ENCODE measurements at places on chromosomes 7 and 10.
A peak's percentile ranks its signal among the peaks of the same experiment; 100 is the strongest.

GRCh38 chr7:37408291-37409228 lies 40.1 kb downstream of the ELMO1 start:
- DNase-seq: peak; percentile 24

GRCh38 chr7:151014950-151015349 lies 9.3 kb downstream of the ATG9B start:
- DNase-seq: peak; percentile 28

- DNase-seq: no peak
These were observed 45.4 kb downstream of the CPVL start for GRCh38 chr7:29100924-29101323.

DNA sequence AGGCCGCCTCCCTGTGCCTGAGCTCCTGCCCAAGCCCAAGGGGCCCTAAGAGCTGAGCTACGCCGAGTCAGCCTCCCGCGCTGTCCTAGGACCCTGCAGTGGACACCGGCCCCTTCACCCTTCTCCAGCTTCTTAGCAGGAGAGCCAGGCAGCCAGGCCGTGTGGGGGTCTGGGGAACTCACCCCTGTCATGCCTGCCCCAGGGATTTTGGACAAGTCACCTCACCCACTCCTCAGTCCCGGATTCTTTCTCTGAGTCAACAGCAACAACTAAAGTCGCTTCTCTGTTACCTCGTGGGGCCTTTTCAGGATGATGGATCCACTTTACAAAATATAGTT lies 79.3 kb downstream of the MKI67 start:
- DNase-seq: no peak

GRCh38 chr7:56051053-56051338 lies 248 bp downstream of the PSPH start:
- DNase-seq: no peak

- no peak for DNase-seq
These were observed 909.0 kb upstream of the C7orf33 start for GRCh38 chr7:147681530-147681929.

DNA sequence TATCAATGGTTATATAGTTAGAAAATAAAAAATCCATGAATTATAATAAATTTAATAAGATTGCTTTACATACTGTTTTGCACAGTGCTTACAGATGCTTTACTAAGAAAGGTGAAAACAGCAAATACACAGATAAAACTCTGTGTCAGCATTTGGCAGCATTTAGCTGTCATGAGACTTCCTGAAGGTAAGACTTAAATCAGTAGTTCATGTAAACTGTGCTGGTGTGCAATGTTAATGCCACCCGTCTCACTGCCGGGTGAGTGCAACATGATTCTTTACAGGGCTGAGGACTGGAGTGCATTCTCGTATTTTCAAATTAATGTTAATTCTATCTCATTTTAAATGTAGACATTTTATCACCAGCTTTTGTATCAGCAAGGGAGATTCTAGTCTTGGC lies 326.2 kb upstream of the POT1 start:
- DNase-seq: no peak

DNA sequence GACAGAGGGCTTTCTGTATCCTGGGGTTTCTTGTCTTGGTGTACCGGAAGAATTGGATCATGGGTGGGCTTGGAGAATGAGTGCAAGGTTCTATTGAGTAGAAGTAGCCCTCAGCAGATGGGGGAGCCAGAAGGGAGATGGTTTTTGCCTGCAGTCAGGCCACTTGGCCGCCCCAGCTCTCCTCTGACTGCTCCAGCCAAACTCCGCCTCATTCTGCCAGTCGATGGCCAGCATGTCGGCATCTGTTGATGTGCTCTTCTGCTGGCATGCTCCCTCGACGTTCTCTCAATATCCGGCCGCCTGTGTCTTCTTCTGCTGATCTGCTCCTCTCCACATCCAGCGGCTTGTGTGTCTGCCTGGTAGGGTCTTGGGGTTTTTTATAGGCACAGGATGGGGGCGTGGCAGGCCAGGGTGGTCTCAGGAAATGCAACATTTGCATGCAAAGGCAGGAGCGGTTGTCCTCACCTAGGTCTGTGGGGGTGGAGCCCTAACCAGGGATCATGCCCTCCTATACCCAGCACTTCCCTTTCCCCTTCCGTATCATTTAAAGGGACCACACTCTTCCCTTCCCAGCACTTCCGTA lies 40.2 kb upstream of the TNS3 start:
- DNase-seq: no peak

DNA sequence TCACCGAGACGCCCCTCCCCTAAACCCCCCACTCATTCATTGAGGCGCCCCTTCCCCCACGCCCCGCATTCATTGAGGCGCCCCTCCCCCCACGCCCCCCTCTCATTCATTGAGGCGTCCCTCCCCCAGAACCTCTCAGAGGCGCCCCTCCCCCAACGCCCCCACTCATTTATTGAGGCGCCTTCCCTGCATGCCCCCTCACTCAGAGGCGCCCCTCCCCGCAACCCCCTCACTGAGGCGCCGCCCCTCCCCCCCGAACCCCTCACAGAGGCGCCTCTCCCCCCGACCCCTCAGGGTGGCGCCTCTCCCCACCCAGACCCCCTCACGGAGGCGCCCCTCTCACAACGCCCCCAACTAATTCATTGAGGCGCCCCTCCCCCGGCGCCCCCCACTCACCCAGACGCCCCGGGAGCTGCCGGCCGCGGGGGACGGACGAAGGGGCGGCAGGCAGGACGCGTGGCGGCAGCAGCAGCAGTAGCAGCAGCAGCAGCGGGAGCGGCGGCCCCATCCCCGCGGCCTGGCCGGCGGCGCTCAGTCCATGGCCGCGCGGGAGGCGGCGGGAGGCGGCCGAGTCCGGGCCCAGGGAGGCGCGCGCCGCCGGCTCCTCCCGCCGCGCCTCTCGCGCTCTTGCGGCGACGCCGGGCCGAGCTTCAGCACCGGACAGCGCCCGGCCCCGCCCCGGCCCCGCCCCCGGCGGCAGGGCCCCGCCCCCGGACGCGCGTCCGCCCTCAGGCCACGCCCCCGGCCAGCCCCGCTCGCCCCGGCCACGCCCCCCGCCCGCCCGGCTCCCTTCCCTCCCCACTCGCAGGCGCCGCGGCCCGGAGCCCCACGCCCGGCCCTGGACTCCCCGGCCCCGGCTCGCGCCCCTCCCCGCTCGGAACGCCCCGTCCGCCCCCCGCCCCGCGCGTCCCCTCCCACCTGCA lies at the start of gene PTPRN2:
Gene PTPRN2, minus strand, starts transcription at position 662 of the 923 bp plus-strand sequence.
- DNase-seq: peak; percentile 52

- DNase-seq: no peak
These were observed 40.0 kb downstream of the C10orf120 start for GRCh38 chr10:122659651-122660050.

- DNase-seq: no peak
These were observed 445.2 kb downstream of the INHBA start for GRCh38 chr7:41257660-41258059.

- DNase-seq: no peak
These were observed 193.4 kb upstream of the LRRN3 start for GRCh38 chr7:110897538-110897937.

DNA sequence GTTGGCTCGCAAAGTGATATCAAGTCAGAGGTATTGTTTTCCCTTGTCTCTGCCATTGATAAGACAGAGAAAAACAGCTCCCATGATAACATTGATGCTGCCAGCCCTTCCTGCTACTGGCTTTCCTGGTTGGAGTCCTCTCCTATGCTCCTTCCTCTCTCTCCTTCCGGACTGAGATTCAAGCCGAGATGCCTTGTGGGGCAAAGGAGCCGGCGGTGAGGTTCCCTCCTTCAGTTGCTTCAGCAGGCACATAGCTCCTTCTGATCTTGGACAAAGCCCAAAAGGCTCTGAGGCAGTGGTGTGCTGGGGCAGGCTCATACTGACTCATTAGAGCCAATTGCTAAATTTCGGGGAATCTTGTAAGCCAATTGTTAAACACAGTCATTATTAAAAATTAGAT lies 8.8 kb upstream of the ZCCHC24 start:
- no peak for DNase-seq

DNA sequence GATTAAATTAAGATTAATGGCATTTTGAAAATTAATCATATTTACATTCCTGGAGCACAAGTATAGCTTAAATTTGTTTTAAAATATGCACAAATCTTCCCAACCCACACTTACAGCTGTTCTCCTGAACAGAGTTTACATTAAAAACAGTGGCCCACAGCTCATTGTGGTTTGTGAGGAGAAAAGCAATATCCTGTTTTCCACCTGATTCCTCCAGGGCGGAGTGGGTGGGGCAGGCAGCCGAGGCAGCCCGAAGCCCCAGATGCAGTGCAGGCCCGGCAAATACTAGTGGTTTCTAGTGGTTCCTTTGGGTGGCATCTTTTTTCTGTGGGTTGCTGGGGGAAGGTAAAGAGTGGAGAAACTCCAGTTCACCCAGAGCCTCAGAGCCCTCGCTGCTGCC lies 280.8 kb downstream of the ARHGAP12 start:
- no peak for DNase-seq

DNA sequence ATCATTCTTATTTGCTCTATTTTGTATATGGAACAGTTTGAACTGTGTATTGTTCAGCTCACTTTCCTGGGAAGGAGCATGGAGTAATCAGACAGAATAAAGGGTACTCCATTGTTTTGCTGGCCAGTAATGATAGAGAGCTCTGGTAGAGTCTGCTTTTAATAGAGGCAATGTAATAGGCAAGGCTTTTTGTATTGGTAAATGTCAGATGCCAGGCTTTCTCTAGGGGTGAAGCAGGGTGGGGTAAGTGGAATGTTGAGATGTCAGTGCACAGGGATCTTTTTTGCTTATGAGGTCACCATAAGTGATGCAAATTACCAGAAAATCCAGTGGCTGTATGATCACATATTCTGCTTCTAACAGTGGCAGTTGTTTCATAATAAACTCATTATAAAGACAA lies 1088.3 kb upstream of the SORCS1 start:
- no peak for DNase-seq

DNA sequence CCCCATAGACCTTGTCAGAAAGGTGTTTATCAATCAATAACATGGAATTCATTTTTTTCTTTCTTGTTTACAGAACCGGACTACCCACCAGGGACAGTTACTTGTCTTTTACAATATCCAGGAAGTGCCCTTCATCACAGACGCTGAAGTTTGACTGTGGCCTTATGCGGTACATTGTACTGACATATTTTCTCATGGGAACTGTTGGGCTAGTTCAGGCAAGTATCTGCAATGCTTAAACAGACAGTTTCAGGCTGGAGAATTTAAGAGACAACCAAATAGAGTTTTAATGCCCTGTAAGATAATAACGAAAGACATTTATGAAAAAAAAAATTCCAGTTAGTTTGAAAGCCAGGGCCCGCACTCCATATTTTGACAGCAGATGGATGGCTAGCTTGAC lies 246.4 kb downstream of the GATA3 start:
- DNase-seq: no peak

GRCh38 chr7:2760098-2760889 lies 72.3 kb downstream of the AMZ1 start:
- no peak for DNase-seq

- no peak for DNase-seq
These were observed 493 bp downstream of the WDR91 start for GRCh38 chr7:135210888-135211178.

DNA sequence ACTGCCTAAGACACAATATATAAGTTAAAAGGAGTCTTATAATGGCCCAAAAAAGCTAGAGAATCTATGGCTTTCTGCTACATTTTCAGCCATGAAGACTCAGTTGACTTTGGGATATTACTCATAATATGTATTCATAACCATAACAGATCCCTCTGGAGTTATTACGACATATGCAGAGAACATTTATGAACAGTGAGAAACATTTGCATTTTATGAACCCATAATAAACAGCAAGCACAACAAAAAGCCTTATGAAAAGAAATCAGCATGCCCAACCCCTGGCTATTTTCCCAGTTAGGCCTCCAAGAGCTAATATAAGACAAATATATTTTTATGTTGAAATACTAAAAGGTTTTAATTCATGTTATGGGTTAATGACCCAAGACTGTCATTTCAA lies 52.4 kb downstream of the ARMH3 start:
- DNase-seq: no peak

- peak; percentile 74 for DNase-seq
These were observed 65.5 kb downstream of the FAM53B start for GRCh38 chr10:124678557-124679240.

- DNase-seq: no peak
These were observed 37.3 kb downstream of the DNAH11 start for GRCh38 chr7:21580073-21580521.
